NCI-H2081 treated with DMSO at 0.1 percent for 48 hours (cell line): ENCODE measurements at places on chromosomes 1 and 21.

- no peak for DNase-seq
These were observed 28.7 kb downstream of the ABCA4 start for GRCh38 chr1:94092210-94092613.

GRCh38 chr1:182602935-182603645 is 1.1 kb downstream of the RGS16 start:
- no peak for DNase-seq

- DNase-seq: no peak
These were observed 126.2 kb downstream of the CNIH3 start for GRCh38 chr1:224742349-224742748.

DNA sequence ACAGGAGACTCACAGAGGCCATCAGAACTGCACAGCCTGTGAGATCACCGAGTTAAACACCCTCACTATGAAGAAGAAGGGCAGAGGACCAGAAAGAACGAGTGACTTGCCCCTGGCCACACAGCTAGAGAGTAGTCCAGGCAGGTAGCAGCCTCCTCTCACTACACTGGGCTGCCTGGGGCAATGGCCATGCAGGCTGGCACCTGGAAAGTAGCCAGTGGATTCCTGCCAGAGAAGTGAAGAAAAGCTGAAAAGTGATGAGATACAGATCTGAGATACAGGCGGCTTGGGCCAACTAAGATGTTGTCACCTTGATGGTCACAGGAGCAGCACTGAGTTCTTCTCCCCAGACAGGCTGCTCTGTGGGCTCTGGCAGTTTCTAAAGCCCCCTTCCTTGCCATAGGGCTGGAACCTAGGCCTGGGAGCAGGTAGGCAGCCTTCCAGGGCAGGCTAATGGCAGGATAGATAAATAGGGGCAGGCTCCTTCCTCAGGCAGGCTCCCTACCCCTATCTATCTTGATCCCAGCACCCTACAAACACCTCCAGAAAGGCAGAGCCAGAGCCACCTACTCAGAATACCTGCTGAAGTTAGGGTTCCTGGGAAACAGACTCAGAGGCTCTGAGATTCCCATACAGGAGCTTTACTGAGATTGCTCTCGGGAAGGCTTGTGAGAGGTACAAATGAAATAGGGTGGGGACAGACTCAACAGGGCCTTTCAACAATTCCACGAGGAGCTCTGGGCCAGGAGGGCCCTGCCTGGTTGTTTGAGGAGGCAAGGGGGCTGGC is 106.3 kb downstream of the BEND5 start:
- no peak for DNase-seq

DNA sequence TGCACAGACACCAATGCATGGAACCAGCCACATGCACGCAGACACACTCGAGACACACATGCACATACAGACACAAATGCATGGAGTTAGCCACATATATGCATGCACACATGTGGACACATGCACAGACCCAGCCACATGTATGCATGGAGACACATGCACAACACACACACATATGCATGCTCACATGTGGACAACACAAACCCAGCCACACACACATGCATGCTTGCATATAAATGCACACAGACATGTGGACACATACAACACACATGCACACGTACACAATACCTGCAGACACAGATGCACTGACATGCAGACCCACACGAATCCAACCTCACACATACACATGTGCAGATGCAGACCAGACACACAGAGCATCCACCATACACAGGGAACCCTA is 31.1 kb downstream of the WNT9A start:
- no peak for DNase-seq

GRCh38 chr1:78645723-78646122 is 3.9 kb upstream of the IFI44 start:
- DNase-seq: no peak

GRCh38 chr1:100187912-100188311 is 9.9 kb upstream of the LRRC39 start:
- DNase-seq: no peak

DNA sequence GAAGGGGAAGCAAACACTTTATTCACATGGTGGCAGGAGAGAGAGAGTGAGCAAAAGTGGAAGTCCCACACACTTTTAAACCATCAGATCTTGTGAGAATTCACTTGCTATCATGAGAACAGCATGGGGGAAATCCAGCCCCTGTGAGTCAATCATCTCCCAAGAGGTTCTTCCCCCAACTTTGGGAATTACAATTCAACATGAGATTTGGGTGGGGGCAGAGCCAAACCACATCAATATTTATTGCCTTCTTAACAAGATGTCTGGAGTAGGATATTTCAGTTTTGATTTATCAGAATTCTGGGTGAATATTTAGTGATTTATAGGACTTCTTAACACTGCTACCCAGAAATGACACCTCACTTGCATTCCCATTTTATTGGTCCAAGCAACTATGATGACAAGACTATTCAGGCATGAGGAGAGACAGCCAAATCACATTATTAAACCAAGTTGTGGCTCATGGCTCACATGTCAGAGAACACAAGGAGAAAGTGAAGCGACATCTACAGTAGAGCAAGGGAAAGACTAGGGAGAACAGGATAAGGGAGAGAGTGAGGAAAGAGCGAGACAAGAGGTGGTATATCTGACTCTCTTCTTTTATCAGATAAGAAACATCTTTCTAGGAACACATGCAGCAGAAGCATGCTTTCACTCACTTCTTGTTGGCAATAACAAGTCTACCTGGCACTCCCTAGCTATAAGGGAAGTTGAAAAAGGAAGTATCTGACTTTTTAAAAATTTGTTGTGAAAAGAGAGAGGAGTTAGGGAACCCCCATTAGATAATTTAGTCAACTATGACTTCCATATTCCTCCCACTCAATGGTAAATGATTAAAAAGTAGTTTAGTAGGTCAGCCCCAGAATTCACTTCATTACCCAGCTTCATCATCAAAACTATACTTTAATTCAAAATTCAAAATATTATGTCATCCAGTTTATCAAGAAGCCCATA is 36.6 kb upstream of the PTPRC start:
- DNase-seq: no peak

- DNase-seq: no peak
These were observed 48.0 kb downstream of the ACTN2 start for GRCh38 chr1:236734141-236734765.

GRCh38 chr1:98793136-98793535 is 131.6 kb downstream of the SNX7 start:
- DNase-seq: no peak

- DNase-seq: no peak
These were observed 20.1 kb upstream of the GJA8 start for GRCh38 chr1:147882535-147882934.

- no peak for DNase-seq
These were observed 45.7 kb downstream of the GALNT2 start for GRCh38 chr1:230112782-230113181.

- DNase-seq: no peak
These were observed 588.0 kb upstream of the BEND5 start for GRCh38 chr1:49364676-49365075.

GRCh38 chr1:231964241-231964640 is 337.7 kb downstream of the DISC1 start:
- no peak for DNase-seq

- no peak for DNase-seq
These were observed 14.1 kb upstream of the PADI4 start for GRCh38 chr1:17293681-17294425.

DNA sequence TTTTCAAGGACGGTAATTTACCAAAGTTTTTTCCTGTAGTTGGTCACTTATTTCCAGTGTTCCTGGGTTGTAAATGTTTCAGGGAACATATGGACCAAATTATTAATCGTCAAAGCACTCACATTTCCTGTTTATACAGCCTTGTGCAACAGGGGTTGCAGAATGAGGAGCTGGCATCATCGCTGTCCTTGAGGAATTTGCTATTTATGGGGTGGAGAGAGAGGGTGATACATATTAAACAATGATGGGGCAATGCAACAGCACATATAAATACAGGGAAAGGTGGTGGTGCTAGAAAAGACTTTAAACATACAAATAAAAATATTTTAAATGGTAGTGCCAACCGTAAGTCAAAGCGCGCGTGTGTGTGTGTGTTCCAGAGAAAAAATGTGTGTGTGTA is 369.8 kb downstream of the NPHP4 start:
- DNase-seq: no peak

GRCh38 chr1:116880917-116881316 is 28.8 kb upstream of the PTGFRN start:
- no peak for DNase-seq

GRCh38 chr1:18946550-18947381 is 9.7 kb downstream of the IFFO2 start:
- DNase-seq: no peak

DNA sequence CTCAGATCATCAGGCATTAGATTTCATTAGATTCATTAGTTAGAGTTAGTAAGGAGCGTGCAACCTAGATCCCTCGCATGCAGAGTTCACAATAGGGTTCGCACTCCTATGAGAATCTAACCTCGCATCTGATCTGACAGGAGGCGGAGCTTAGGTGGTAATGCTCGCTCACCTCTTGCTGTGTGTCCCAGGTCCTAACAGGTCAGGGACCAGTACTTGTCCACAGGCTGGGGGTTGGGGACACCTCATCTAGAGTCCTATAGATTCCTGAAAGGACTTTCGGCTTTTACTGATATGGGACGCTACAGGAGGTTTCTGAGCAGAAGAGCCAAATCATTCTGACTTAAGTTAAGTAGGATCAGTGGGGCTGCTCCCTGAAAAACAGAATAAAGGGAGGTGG is 91.4 kb downstream of the AKT3 start:
- no peak for DNase-seq

GRCh38 chr1:235901461-235901860 is 34.8 kb upstream of the LYST start:
- no peak for DNase-seq

GRCh38 chr1:29963946-29964345 is 727.6 kb downstream of the PTPRU start:
- no peak for DNase-seq

GRCh38 chr21:44383216-44383615 is 29.8 kb downstream of the TRPM2 start:
- no peak for DNase-seq

- DNase-seq: no peak
These were observed 26.9 kb upstream of the H6PD start for GRCh38 chr1:9207715-9208114.

- no peak for DNase-seq
These were observed 27.0 kb downstream of the PDE9A start for GRCh38 chr21:42680429-42680828.

- no peak for DNase-seq
These were observed 3.4 kb upstream of the KRTAP10-5 start for GRCh38 chr21:44583800-44584147.

DNA sequence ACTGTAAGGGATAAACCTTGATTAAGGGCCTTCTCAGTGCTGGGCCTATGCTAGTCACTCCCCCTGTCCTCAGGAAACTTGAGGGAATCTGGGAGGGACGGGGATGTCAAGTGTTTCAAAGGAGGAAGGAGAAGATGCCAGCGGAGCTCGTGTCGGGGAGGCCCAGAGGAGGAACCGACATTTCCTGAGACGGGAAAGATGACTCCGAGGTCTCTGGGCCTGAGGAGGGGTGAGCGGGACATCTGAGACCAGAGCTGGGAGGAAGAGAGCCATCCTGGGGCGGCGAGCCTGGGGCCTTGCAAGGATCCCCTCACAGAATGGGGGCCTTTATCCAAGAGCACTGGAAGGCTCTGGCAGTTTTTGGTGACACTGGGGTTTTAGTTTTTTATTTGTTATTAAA is 10.4 kb downstream of the SLC66A1 start:
- no peak for DNase-seq

- no peak for DNase-seq
These were observed 6.0 kb upstream of the AGO1 start for GRCh38 chr1:35876988-35877387.

GRCh38 chr1:37479255-37480124 is 5.1 kb downstream of the ZC3H12A start:
- DNase-seq: no peak

DNA sequence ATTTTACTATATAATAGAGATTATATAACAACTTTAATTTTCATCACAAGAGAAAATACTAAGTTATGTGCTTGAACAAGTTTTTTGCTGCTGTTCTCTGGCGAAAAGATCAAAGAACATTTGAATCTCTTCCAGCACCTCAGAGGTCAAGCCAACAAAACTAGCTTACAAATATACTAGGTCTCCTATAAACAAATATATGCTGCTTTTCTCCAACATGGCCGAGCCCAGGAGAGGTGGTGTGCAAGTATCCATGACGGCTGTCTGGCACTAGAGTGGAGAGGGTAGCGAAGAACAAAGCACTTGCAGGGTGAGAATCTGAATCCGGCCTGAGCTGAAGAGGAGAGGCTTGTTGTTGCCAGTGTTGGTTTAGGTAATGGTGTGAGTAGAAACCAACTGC is 7.5 kb upstream of the FMO3 start:
- DNase-seq: no peak

GRCh38 chr1:21651214-21652042 is 17.7 kb downstream of the RAP1GAP start:
- no peak for DNase-seq

DNA sequence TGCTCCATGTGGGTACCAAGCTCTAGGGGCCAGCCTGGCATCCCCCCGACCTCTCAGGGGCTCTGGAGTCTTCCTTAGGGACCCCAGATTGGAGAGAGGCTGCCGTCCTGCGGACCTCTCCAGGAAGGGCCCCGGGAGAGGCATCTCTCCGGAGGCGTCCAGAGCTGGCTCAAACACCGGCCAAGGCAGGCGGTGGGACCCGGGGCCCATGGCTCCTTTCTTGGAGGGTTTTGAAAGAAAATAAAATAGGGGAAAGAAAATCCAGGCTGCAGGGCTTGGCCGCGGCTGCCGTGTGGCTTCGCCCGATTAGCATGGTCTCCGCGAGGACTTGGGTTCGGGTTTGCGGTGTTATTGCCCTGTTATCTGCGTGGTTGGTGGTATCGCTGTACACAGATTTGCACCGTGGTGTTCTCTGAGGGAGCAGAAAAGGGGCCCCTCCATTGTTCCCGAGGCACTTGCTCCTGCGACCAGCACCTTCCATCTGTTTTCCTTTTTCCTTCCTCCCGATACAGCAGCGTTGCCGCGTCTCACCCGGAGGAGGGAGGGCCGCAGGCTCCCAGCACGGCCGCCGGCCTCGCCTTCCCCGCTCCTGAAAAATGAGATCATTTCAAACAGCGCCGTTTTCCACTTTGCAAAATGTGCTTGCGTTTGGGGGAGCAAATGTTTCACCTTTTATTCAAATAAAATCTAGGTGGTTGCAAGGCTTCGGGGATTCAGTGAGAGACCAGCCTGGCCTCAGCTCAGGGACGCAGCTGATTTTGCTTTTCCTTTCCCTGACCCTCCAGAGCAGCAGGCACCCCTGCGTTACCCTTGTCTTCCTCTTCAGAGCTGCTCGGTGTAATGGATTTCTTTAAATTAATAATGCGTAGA is 86.3 kb downstream of the PRDM16 start:
- no peak for DNase-seq
